Choroid plexus epithelial cell (primary cell): ENCODE measurements at places on chromosomes 12 and 14.

- DNase-seq, result peak; percentile 74
Measured at GRCh38 chr12:76032043-76032981, 736 bp upstream of the PHLDA1 start.

- DNase-seq, result no peak
Measured at GRCh38 chr14:93086441-93087055, 29.2 kb downstream of the ITPK1 start.

DNA sequence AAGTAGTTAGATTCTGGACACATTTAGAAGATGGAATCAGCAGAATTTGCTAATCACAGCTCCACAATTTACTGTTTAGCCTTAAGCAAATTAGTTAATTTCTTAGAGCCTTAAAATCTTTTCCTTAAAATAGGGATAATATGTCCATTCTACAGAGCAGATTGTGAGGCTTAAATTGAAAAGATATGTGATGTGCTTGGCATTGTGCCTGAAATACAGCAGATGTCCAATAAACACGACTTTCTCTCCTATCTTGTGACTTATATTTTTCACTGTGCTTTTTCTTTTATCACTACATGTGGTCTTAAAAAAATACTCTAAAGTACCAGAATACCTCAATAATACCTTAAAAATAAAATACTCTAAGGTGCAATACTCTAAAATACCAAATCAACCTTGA, 30.6 kb downstream of the CCER1 start:
- no peak for DNase-seq

- no peak for DNase-seq
Measured at GRCh38 chr14:25001156-25001555, 48.8 kb downstream of the STXBP6 start.

- peak; percentile 6 for DNase-seq
Measured at GRCh38 chr12:62347922-62348650, 87.9 kb downstream of the USP15 start.

- no peak for DNase-seq
Measured at GRCh38 chr12:13152281-13152680, 44.2 kb upstream of the EMP1 start.

GRCh38 chr12:41683513-41684240, 461.0 kb downstream of the GXYLT1 start:
- DNase-seq, result no peak

- DNase-seq, result peak; percentile 81
Measured at GRCh38 chr14:28635387-28635786, 131.2 kb upstream of the FOXG1 start.

GRCh38 chr12:109432431-109432830, 44.7 kb downstream of the KCTD10 start:
- no peak for DNase-seq

GRCh38 chr12:24728366-24728765, 220.5 kb downstream of the BCAT1 start:
- DNase-seq, result peak; percentile 78

GRCh38 chr12:6461401-6462233, 8.9 kb downstream of the VAMP1 start:
- DNase-seq, result no peak

DNA sequence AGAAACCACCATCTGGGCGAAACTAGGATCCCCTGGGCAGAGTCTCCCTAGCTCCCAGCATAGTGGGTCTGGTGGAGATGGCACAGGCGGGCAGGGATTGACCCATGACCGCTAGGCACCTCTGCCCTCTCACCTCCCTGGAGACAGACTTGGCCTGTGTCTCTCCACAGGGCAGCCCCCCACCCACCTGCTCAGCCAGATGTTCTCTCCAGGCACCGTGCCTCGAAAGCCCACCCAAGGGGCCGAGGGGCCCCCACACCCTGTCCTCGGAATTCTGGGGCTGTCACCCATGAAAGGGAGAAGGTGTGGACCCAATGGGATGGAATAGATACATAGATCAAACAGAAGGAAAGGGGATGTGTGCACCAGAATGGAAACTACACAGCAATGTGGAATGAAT, 229.1 kb upstream of the RTL1 start:
- DNase-seq, result no peak

DNA sequence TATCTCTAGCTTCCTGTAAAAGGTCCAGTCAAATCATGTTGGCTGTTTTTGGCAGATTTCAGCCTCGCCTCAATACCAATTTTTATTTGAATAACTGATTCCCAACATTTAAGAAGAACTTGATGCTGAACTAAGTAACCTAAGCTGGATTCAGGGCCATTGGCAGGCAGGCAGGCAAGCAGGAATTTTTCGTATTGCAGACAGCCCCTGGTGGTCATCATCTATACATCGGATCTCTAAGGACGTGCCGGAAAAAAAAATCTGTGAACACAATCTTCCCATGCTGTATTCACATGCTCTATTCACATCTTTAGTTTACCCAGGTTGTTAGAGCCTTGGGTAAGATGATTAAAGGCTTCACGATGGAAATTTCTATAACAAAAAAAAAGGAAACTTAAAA, 7.0 kb downstream of the VCPKMT start:
- peak; percentile 63 for DNase-seq

- DNase-seq, result peak; percentile 44
Measured at GRCh38 chr12:130026608-130027176, 122.9 kb upstream of the TMEM132D start.

GRCh38 chr12:93794738-93795137, 117.6 kb downstream of the CRADD start:
- DNase-seq, result no peak

DNA sequence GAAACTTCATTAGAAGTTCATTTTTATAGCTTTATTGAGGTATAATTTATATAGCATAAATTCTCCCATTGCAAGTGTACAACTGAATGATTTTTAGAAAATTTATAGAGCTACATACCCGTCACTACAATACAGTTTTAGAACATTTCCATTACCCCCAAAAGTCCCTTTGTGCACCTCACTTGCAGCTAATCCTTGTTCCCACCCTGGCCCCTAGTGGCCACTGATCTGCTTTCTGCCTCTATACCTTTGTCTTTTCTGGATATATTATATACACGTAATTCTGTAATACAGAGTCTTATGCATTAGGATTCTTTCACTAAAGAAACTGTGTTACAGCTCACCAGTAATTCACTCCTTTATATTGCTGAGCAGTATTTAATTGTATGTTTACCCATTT, 145.1 kb upstream of the DIO2 start:
- DNase-seq, result peak; percentile 74

GRCh38 chr12:101040936-101041335, 169.1 kb downstream of the SLC5A8 start:
- no peak for DNase-seq

GRCh38 chr14:72608391-72609204, 285.3 kb downstream of the DPF3 start:
- peak; percentile 91 for DNase-seq

- no peak for DNase-seq
Measured at GRCh38 chr12:123760267-123760938, 1.7 kb upstream of the DNAH10 start.

DNA sequence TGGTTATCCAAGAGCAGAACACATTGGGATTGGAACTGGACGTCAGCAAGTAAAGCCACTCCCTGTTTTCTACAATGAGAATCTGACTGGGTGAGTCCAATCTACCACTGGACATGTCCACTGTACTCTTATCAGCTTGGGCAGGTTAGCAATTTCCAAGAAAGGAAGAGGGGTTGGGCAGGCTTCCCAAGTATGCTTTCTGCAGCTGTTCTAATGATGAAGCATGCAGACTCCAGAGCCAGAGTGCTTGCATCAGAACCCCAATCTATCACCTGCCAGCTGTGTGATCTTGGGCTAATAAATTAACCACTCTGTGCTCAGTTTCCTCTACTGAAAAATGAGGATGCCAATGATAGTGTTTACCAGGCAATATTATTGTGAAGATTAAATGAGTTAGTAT, 92.0 kb downstream of the EMP1 start:
- DNase-seq, result no peak

DNA sequence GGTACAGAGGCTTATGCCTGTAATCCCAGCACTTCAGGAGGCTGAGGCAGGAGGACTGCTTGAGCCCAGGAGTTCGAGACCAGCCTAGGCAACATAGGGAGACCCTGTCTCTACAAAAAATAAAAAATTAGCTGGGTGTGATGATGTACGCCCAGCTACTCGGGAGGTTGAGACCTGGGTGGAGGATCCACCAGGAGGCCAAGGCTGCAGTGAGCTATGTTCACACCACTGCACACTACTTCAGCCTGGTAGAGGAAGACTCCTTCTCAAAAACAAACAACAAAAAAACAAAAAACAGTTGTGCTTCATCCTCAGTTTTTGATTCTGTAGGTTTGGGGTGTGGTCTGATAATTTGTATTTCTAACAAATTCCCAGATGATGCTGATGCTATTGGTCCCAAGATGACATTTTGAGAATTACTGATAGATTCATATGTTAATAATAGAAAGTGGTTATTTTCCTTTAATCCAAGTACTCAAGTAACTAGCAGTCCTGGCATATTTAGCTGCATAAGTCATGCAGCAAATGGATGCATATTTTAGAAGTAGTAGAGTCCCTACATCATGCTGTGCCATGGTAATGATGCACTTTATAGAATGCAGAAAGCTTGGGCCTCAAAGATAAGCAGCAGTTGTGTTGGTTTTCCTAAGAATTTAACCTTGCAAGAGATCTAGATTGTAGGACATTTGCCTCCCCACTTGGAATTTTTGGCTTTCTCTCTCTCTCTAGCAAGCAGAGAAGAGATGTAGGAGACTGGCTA, 76.1 kb upstream of the PAWR start:
- DNase-seq, result peak; percentile 53

DNA sequence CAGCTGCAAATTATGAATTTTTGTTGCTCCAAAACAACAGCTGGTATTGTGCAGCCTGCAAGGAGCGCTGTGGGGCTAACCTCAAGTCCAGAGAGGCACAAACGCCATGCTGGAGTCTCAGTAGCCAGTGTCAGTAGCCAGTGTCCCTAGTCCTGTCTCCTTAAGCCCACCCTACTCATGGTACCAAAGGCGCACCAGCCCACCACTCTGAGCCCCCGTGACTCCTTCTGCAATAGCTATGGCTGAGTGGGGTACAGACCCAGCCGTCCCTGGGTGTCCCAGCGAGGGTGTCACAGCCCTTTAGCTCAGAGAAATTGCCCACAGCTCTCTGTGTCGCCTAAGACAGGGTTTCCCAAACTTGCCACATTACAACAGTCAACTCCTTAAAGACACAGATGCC, 65.2 kb downstream of the ARL6IP4 start:
- no peak for DNase-seq

DNA sequence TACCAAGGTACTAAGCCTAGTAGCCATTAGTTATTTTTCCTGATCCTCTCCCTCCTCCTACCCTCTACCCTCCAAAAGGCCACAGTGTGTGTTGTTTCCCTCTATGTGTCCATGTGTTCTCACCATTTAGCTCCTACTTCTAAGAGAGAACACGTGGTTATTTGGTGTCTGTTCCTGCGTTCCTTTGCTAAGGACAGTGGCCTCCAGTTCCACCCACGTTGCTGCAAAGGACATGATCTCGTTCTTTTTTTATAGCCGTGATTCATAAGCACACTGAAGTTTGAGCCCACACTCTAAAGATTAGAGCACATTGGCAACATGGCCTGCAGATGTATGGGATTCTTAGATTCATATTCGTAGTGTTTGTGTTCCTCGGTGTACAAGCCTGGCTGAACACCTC, 8.1 kb upstream of the STX2 start:
- DNase-seq, result peak; percentile 56

DNA sequence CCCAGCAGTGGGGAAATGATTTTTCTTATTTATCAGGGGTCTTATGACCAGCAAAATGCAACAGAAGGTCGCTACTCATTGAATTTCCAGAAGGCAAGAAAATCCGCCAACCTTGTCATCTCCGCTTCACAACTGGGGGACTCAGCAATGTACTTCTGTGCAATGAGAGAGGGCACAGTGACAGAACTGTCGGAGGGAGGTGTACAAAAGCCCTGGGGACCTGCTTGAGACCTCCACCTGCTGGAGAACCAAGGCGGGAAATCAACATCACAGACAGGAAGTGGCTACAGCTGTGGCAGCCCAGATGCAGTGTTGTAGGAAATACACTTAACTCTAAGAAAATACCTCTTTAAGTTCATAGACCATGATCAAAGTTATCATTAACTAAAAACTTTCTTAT, 250.9 kb upstream of the OR4E1 start:
- DNase-seq, result no peak

DNA sequence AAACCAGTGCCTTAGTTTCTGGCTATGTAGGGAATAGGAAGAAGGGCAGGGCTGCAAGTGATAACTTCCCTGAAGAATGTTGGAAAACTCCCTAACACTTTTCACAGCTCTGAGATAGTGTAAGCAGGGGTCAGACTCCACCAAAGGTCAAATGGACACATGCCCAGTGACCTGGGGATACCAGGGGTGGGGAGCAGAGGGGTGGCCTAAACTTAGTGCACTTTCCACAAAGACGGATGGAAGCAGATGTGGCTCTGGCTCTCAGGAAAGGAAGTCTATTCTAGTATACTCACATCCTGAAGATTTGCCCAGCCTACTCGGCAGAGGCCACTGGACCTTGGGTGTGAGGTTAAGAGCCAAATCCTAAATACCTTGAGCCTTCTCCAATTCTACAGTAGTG, 285.8 kb downstream of the NUAK1 start:
- no peak for DNase-seq

GRCh38 chr14:61388173-61388975, 67.0 kb downstream of the PRKCH start:
- DNase-seq, result peak; percentile 20

- no peak for DNase-seq
Measured at GRCh38 chr12:97754306-97754705, 291.7 kb downstream of the RMST start.

DNA sequence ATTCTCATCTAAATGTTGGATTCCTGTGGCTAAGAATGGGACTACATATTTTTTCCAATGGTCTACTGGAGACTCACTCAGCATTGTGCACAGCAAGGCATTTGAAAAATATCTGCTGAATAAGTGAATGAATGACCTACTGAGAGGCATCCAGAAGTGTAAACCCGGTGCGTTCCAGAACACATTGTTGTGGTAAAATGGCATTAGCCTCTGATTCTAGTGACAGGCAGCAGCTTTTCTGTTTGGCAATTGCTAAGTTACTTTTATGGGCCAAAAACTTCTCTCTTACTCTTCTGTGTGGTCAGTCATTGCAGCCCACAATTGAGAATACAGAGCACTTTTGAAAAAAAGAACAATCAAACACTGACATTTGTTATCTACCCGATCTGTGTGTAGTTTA, 36.5 kb downstream of the WIF1 start:
- no peak for DNase-seq

- peak; percentile 66 for DNase-seq
Measured at GRCh38 chr12:56271031-56271430, 4.3 kb downstream of the COQ10A start.

- peak; percentile 97 for DNase-seq
Measured at GRCh38 chr12:58877243-58877743, 43.0 kb downstream of the LRIG3 start.

DNA sequence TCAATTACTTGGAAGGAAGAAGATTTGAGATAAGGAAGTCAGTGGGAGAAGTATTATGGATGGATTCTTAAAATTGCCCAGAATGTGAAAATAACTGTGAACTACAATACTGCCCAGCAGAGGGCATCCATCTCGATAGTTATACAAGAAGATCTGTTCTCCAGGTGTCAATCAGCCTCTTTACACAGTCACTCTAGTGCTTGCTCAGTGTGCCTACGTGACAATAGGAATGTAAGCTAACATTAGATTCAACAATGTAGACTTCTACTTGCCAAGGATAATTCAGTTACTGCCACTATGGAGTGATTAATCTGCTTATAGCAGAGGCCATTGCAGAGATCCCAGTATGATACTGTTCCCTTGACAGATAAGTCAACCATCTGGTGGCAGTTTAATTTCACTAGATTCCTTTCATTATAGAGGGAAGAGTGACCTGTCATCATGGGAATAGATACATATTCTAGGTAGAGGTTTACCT, 10.6 kb upstream of the MAP4K5 start:
- DNase-seq, result peak; percentile 77

- DNase-seq, result peak; percentile 80
Measured at GRCh38 chr12:106358396-106359241, 1.1 kb downstream of the POLR3B start.
